ENCODE measurements at places on chromosomes 7 and 10.

GRCh38 chr7:10720042-10720441 lies 253.6 kb upstream of the PHF14 start:
- DNase-seq: no peak

GRCh38 chr10:122417667-122418066 lies 36.8 kb upstream of the ARMS2 start:
- DNase-seq: no peak

DNA sequence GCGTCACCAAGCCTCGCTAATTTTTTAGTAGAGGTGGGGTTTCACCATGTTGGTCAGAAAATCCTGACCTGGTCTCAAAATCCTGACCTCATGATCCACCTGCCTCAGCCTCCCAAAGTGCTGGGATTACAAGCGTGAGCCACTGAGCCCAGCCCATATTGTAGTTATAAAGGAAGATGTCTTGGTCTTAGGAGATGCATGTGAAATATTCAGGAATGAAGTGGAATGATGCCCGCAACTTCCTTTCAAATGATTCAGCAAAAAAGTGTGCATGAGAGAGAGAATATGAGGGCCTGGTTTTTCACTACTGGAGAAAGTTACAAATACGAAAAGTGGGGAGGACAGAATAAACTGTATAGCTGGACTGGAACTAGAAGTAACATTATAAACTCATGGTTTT lies 15.9 kb downstream of the TMEM209 start:
- DNase-seq: no peak

DNA sequence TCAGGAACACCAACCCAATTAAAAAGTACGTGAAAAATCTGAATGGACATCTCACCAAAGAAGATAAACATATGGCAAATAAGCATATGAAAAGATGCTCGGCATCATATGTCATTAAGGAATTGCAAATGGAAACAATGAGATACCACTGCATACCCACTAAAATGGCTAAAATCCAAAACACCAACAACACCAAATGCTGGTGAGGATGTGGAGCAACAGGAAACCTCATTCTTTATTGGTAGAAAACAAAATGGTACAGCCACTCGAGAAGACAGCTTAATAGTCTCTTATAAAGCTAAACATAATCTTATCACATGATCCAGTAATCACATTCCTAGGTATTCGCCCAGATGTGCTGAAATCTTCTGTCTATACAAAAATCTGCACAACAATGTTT lies 13.1 kb downstream of the RSU1 start:
- no peak for DNase-seq

GRCh38 chr7:155804897-155805825 lies 7.1 kb downstream of the SHH start:
- peak; percentile 39 for DNase-seq

DNA sequence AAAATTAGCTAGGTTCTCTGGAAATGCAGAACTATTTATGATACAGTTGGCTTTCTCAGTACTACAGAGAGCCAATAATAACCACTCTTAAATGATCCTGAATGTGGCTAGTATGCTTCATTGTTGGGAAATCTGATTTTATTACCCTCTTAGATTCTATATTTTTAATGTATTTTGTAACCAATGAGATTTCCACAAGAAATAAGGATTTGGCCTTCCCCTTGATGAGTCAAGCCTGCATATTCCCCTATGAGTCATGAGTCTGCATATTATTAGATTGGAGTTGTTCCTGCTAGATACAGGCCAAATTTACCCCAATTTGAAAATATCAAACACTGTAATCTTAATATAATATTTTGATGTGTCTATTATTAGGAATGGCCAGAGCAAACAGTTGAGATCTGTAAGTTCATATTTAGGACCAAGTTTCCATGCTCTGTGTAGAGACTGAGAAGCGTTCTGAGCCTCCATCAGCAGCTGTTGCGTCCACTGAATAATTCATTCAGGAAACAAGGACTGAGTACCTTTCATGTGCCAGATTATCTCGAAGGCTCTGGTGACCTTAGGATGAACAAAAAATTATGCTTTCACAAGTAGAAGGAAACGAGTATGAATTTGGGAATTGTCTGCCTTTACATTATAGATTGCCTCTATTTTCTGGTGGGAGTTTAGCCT lies 793.4 kb downstream of the NRG3 start:
- no peak for DNase-seq

GRCh38 chr10:106919871-106920282 lies 244.6 kb downstream of the SORCS1 start:
- no peak for DNase-seq

DNA sequence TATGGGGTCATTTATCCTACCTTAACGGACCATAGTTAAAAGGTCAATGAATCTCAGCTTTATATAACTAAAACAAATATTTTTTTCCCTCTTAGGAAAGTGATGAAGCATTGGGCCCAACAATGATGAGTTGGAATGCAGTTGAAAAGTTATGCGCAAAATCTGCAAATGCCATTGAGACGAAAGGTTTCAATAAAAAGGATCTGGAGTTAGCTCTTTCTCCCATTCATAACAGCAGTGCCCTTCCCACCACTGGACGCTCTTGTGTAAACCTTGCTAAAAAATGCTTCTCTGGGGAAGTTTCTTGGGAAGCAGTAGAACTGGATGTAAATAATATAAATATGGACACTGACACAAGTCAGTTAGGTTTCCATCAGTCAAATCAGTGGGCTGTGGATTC lies 14.7 kb downstream of the MASTL start:
- DNase-seq: no peak

- DNase-seq: no peak
These were observed 128.9 kb downstream of the VIPR2 start for GRCh38 chr7:159015454-159016410.

DNA sequence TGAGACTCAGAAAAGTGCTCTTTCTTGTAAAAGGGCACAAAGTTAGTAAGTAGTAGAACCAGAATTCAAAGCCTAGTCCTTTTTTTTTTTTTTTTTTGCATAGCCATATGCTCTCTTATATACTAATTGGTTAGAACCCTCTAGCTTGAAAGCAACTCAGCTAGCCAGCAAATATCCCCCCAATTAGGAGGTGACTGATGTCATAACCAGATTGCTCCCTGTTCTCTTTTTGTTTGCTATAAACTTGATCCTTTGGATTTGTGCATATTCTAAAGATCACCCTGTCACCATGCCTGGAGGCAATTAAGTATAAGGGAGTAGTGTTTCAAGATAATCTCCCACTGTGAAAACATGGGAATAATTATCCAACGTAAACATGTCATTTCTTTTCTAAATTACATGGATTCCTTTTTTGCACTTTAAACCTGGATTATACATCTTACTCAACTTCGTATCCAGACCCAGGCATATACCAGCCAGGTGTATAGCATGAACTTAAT lies 963.4 kb downstream of the CNTNAP2 start:
- no peak for DNase-seq

DNA sequence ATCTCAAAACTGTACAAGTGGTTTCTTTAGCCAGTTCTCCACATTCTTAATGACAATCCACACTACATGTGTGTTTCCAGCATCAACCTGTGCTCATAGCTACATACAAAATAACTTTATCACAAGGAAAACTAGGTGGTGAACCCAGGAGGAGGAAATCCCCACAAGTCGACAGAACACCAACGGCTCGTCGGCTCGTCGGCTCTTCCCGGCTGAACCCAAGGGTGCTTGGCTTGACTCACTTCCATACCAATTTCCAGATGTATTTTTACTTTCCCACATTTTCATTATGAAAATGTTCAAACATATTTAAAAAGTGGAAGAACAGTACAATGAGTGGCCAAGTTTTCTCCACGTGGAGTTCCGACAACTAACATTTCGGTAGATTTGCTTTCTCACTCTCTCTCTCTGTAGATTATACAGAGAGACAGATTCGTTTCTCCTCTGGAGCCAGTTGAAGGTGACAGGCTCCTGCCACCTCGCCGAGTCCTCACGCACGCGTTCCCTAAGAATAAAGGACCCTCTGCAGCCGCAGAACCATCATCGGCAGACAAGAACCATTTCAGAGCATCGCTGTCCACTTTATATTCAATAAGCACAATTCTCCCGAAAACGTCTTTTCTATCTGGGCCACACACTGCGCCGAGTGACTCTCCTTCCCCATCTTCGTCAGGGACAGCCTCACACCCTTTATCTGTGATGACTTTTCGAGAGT lies 53.3 kb downstream of the DIP2C start:
- no peak for DNase-seq

GRCh38 chr7:143487566-143487965 lies 9.9 kb downstream of the TAS2R41 start:
- DNase-seq: no peak

DNA sequence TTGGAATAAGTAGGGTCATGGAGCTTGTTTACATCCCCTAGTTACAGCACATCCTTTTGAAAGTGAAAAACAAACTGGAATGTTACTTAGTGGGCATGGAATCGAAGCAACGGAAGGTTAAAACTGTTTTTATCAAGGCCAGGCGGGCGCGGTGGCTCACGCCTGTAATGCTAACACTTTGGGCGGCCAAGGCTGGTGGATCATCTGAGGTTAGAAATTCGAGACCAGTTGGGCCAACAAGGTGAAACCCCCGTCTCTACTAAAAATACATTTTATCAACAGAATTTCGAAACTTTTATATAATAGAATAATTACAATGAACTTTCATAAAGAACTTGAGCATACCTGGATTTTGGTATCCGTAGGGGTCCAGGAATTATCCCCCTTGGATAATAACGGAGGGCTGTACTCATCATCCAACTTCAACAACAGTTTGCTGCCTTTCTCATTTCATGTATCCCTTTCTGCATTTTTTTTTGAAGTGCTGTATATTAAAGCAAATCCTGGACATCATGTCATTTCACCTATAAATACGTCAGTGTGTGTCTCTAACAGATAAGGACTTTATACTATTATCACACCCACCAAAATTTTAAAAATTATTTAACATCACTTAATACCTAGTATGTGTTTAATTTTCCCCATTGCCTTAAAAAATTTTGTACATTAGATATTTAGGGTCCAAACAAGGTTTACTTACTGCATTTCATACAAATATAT lies 1.3 kb upstream of the TMED4 start:
- DNase-seq: no peak

GRCh38 chr10:12241810-12242529 lies 46.0 kb downstream of the CDC123 start:
- DNase-seq: peak; percentile 53

- no peak for DNase-seq
These were observed 230.9 kb downstream of the PARD3 start for GRCh38 chr10:34584164-34584563.

DNA sequence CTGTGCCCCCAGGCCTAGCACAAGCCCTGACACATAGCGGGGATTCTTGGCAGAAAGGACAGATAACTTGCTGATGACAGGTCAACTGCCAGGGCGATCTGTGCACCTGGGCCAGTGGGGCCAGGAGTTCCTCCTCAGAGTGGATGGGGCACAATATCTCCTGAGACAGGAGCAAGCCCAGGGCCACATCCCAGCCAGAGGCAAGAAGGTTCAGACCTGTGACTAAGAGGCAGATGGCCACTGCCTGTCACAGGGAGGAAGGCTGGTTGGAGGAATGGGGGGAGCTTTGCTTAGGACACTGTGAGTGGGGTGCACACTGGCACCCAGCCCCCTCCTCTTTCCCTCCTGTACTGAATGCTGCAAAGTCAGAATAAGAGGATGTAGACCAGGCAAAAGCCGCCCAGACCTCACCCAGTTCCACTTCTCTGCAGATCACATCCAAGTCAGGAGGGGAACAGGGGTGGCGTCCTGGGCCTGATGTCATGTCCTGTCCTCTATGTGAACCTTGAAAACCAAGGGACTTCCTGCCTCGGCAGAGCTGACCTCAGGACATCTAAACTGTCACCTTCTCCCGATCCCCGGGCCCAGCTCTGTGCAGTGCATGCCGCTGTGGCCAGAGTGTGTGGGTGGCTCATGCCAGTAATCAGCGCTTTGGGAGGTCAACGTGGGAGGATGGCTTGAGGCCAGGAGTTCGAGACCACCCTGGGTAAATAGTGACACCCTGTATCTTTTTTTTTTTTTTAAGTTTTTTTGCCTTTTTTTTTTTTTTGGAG lies 1.3 kb downstream of the GUSB start:
- DNase-seq: peak; percentile 30

GRCh38 chr10:89299031-89299430 lies 2.8 kb upstream of the IFIT2 start:
- no peak for DNase-seq

- no peak for DNase-seq
These were observed 172.3 kb upstream of the PPP2R2D start for GRCh38 chr10:131728286-131729228.

GRCh38 chr10:124041675-124042445 lies 51.5 kb downstream of the CHST15 start:
- no peak for DNase-seq

DNA sequence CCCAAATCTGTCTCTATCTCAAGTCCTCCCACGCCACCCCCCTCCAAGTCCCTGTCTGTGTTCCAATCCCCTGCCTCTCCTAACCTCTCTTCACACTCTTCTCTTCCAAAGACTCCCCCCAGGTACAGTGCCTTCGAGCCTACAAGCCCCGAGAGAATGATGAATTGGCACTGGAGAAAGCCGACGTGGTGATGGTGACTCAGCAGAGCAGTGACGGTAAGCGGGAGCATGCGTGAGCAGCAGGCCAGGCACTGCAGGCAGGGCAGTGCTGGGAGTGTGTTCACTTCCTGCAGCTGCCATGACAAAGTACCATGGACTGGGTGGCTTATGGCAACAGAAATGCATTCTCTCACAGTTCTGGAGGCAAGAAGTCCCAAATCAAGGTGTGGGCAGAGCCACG lies 23.4 kb downstream of the ARHGEF5 start:
- no peak for DNase-seq

- DNase-seq: no peak
These were observed 122.9 kb downstream of the SH3PXD2A start for GRCh38 chr10:103732339-103733044.

- no peak for DNase-seq
These were observed 599.2 kb upstream of the PCDH15 start for GRCh38 chr10:55400075-55400849.
